EL (cell line): ENCODE measurements at places on chromosomes 2 and 18.

GRCh38 chr2:231332872-231333500, 62.5 kb upstream of the B3GNT7 start:
- DNase-seq, result no peak

DNA sequence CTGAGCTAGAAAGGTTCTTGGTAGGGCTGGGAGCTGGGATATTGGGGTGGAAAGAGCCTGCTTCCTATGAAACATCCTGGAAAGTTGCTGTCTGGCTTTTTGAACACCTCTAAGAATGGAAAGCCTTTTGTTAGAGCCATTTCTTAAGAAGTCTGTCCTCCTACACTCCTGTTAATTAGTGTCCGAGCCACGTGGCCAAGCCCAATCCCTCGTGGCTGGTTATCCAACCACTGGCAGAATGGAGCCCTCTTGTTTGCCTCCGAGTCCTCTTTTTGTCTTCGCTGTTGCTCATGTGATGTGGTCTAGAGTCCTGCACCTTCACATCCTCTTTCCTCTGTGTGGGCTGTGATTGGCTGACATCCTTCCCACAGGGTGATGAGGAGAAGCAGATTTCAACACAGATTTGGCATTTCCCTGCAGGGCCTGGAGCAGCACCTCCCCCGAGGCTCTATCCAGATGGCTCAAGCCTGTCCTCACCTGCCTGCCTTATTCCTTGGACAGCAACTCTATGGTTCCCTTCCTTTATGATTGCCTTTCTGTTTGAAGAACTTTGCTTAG, 8.2 kb upstream of the TOGARAM2 start:
- no peak for DNase-seq

- DNase-seq, result no peak
Measured at GRCh38 chr2:30188292-30188691, 41.5 kb downstream of the YPEL5 start.

- DNase-seq, result no peak
Measured at GRCh38 chr18:68376926-68377325, 338.0 kb downstream of the TMX3 start.

DNA sequence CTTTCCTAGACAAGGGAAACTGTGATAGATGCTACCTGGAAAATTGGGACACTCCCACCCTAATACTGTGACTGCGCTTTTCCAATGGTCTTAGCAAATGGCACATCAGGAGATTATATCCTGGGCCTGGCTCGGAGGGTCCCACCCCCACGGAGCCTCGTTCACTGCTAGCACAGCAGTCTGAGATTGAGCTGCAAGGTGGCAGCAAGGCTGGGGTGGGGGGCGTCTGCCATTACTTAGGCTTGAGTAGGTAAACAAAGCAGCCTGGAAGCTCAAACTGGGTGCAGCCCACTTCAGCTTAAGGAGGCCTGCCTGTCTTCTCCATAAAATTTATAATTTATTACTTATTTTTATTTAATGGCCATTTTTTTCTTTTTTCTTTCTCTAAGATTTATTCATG, 802.1 kb upstream of the SLC39A10 start:
- DNase-seq, result no peak

DNA sequence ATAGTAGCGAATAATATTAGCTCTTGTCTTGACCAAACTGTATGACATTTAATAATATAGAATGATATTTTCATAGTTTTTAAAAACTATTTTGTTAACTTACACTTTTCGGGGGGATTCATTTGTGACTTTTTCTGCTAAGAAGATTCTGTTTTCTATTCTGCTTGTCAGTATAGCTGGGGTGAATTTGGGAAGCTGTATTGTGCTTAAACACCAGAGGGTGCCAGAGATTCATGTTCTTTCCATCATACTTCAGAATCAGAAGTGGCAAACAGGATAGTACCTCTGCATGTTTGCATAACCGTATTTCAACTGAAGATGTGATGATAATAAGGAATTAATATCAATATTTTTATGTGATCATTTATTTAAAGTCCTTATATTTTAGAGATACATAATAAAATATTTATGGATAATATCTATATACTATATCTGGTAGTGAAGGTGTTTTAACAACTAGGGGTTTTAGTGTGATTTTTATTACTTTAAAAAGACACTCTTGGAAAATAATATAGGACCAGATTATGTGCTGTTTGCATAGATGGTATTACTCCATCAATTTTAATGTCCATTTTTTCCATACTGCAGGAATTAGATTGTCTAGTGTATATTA, 81.0 kb downstream of the TAF4B start:
- peak; percentile 55 for DNase-seq

DNA sequence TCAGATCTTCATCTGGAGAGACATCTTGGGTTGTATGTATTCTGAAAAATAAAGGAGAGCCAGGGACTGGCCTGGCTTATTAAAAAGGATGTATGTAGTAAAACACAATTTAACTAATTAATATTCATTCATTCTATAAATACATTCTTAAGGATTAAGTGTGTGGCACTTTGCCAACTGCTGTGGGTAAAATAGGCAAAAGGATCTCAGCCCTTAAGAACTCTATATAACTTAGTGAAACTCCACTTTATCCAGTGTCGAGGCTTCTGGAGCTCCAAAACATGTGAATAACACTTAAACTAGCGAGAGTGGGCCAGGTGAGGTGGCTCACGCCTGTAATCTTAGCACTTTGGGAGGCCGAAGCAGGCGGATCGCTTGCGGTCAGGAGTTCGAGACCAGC, 7.7 kb upstream of the STK39 start:
- no peak for DNase-seq

DNA sequence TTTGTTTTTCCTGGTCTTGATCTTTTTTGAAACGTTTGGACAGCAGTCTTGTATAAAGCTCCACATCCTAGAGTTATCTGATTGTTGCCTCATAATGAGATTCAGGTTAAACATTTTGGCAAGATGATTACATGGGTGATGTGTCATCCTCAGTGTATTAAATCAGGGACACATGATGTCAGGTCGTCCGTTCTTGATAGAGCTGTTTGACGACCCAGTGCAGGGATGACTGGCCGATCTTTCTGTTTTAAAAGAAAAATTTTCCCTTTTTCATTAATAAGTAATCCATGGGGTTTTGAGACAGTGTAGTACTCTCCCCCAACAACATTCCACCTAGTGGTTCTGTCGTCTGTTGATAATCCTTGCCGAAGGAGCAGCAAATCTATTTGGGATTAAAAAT, 44.5 kb upstream of the SERPINB2 start:
- no peak for DNase-seq

GRCh38 chr2:190792956-190793888, 87.4 kb upstream of the GLS start:
- no peak for DNase-seq

DNA sequence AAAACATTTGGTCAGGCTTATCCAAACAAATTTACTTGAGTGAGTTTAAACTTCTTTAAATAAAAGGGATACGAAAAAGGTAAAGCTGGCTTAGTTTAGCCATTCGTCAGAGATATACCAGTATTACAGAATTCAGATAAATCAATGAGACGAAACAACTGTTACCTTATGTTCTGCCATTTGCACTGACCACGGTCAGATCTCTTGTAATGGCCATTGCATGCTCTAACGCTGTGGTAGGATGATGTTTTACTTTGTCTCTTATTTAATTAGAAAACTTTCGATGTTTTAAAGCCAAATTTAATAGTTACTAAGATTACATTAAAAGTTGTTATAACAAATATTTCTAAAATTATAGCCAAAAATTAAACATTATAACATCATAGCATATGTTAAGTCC, 1.5 kb downstream of the C18orf54 start:
- DNase-seq, result no peak

- DNase-seq, result peak; percentile 31
Measured at GRCh38 chr2:166494140-166494624, at the start of gene SCN7A. SCN7A (minus strand) TSS chr2:166494249; CDS start chr2:166477696, 16,553 bp downstream.

DNA sequence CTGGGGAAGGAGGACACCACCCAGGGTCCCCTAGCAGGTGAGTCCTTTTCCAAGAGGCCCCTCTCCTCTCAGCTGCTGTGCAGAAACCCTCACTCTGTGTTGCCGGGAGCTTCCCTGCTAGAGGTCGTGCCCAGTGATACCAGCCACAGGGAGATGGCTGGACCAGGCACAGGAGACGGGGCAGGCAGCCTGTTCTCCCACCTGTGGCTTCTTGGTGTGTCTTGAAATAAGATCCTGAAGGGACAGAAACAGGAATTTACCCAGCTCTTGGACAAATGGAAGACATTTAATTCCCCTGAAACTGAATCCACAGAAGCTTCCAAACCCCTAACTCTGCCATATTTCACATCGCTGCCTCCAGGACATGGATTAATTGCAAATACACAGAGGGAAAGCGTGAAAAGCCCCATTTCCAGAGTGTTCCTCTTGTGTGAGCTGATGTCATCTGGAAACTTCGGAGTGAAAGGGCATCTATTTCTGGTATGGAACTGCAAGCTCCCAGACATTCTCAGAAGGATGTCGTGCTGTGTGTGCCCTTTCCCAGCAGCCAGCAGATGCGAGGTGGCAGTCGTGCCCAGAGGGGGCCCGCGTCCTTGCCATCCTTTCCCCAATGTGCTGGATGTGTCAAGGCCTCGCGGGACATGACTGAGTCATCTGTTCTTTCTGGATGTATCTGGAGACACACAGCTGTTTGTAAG, 177.7 kb downstream of the SEPTIN10 start:
- peak; percentile 11 for DNase-seq

DNA sequence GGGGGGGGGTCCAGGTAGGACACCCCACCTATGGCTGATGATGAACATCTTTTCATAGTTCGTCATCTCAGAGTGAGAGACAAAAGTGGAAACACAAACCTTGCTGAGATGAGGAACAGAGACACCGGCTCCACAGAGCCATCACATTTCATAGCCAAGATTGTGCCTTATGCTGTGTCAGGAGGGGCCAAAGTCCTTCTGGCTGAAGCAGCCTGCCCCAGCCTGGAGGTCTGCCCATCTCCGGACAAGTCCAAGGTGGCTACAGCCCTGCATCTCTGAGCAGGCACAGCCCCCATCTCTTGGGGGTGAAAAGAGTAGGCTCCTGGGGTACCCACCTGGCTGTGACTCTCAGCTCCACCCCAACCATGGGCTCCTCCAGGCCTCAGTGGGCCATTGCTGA, 70.3 kb downstream of the ZBTB7C start:
- no peak for DNase-seq

DNA sequence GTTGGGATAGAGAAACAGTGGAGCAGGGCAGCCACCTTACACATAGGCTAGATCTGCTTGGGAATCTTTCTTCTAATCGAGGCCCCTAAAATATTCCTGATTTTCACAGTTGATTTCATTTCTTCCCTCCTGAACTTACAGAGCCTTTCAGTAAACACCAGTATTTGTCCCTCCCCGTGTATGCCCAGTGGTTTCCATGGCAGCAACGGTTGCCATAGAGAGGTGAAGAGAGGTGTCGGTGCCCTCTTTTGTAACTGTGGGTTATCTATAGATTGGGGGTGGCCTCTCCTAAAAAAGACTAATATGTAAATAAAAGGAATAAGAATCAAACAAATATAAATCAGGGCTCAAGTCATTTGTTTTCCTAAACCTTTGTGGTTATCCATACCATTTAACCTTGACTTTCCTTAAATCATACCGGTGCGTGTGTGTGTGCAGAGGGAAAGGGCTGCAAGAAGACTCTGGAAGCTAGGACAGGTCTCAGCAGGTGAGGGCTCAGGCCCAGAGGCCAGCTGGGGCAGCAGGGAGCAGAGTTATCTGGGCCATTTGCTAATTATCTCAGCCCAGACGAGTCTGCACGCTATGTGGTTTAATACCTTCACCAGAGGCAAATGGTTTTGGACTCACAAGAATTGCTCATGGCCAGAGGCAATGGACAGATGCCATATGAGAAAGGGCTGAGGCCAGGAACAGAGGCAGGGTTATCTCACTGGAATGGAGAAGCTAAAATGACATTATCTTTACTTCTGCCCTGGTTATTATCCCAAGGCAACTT, 35.5 kb downstream of the LIPG start:
- DNase-seq, result peak; percentile 37

- DNase-seq, result no peak
Measured at GRCh38 chr2:9806656-9807055, 36.6 kb upstream of the TAF1B start.

DNA sequence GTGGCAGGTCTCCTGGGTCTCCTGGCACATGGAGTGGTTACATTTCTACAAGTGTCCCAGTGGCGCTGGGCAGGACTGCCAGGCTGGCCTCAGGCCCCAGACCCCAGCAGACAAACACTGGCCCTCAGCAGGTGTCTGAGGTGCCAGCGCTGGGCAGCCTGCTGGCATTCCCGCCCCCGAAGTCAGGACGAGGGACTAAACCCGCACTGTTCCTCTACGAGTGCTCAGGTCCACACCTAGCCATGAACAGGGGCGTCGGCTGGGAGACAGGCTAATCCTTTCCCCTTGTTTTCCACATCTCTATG, 12.8 kb downstream of the SNED1 start:
- DNase-seq, result no peak
